ENCODE measurements at places on chromosomes 11 and 22.

GRCh38 chr11:121418625-121419114 is 33.4 kb upstream of the SORL1 start:
- DNase-seq = no peak

- DNase-seq = no peak
These were observed 15.8 kb upstream of the OMP start for GRCh38 chr11:77086521-77087472.

DNA sequence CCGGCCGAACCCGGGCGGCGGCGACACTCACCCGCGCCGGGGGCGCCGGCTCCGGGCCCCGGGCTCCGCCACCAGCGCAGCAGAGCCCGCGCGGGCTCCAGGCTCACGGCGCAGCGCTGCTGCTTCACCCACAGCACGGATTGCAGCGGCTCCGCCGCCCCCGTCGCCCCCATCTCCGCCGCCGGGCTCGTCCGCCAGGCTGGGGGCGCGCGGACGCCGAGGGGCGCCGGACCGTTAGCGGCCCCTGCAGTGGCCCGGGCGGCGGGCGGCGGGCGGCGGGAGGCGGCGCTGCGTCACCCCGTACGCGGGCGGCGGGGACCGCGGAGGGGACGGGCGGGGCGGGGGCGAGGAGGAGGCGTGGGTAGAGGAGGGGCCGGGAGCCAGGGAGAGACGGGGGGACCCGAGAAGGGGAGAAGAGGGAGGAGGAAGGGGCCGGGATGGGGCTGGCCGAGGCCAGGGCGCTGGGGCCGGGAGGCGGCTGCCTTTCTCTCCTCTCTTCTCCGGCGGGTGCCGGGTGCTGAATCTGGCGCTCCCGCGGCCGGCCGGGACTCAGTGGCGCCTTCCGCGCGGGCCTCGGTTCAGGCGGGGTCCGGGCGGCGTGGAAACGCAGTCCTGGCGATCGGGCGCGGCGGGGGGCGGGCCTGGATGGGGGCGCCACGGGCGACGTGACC is at the start of gene CERK:
Gene CERK (minus strand): TSS at position 277 of the 671 bp plus-strand sequence. CDS start 104 bp downstream, at position 173.
- no peak for DNase-seq

DNA sequence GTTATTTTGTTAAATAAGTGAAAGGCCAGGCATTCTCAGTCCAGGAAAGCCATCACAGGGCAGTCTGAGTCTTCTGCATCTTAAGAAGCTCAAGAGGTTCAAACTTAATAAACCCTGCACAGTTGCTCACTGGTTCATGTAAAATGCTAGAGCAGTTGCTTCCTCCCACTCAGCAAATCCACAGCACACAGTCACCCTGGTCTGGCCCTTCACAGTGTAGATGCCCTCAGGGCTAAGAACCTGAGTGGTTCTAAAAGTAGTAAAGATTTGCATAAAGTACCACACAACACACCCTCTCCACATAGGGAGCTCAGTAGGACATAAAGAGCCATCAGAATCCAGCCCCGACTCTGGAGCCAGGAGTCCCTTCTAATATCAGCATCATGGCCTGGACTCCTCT is 58.7 kb downstream of the ZNF280B start:
- DNase-seq = no peak

DNA sequence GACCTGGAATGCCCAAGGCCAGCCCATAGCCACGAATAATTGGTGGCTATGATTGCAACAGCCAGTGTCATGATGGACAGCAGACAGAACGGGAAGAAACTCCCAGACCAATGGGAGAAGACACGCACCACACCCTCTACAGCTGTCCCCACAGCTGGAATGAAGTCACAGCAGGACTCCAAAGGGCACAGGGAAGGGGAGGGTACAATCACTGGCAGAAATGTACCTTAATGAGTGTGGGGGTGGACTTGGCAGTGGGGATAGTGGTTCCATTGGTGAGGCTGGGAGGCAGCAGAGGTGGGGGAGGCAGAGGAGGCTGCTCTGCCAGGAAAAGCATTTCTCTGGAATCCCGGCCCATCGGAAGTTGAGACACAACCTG is 52.9 kb downstream of the SGSM3 start:
- DNase-seq = no peak

DNA sequence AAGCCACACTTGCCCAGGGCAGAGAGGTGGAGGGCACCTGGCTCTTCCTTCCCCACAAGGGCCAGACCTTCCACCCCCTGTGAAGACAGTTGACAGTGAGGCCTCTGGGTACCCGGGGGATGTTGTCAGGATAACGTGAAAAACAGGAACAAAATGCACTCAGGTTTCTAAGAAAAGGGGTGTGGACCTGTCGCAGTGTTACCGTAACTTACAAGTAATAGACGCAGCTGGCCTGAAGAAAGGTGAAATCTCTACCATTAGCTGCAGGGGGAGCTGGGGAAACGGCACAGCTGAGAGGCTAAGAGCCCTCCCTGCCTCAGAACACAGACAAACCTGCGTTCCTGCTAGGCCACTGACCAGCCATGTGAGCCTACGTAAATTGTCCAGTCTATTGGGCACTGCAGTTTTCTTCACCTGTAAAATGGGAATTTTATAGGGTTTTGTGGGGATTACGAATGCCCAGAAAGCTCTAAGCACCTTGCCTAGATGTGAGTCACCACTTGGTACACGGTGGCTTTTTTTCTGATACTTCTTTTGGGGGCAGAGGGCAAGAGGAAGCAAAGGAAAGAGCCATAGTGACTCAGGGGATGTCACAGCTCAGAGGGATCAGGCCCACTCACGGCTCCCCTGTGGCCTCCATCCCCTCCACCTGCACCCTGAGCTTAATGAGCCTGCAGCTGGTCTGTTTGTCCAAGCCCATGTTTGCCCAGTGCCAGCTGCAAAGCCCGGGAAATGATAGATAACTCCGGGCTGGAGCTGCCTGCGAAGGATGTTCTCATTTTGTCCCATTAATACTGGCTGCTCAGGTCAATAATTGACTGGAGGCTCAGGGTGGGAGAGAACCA is 18.4 kb upstream of the CABP7 start:
- no peak for DNase-seq

- DNase-seq = no peak
These were observed 33.1 kb downstream of the TSPAN18 start for GRCh38 chr11:44759743-44760476.

DNA sequence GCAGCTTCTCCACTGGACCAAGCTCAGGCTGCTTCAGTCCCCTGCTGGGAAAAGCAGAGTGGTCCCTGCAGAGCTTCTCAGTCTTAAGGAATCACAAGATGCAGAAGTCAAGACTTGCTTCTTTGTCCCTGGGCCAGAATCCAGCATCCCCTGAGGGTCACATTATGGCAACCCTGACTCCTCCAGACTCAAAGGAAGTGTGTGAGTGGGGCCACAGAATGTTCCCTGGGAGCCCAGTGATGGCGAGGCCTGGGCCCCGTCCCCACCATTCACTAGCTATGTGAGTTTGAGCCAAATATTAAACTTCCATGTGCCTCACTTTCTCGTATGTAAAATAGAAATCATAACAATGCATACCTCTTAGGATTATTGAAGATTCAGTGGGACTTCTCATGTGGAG is 122.2 kb upstream of the NCAM1 start:
- DNase-seq = no peak

DNA sequence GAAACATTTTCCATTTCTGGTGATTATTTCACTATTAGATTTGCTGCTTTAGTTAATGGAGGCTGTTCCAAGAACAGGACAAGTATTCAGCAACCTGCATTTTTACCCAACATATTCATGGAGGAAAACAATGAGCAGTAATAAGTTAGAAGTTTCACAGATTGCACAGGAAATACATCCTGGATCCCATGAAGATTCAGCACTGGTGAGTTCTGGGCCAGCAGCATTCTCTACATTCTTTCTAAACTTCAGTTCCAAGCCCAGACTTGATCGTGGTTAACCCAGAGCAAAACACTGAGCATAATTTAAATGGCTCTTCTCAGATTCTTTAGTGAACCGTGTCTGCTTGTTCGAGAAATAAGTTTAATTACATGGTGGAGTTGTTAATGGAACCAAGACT is 3.8 kb downstream of the FJX1 start:
- DNase-seq = no peak

DNA sequence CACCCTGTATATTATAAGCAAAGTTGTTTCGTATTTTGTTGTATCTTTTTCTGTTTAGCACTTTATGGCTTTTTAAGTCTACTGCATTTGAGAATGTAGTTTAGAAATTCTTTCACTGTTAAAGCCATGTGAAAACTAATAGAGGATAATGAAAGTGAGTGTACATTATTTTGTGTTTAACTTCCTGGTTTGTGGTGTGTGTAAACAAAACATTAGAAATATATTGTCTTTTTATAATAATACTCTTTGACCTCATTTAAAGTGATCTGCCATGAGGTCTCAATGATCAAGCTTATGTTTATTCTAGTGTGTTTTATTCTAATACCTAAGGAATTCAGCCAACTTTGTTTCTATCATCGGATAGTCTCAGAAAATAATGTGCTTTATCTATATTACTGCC is 27.4 kb upstream of the TMEM45B start:
- DNase-seq = no peak

DNA sequence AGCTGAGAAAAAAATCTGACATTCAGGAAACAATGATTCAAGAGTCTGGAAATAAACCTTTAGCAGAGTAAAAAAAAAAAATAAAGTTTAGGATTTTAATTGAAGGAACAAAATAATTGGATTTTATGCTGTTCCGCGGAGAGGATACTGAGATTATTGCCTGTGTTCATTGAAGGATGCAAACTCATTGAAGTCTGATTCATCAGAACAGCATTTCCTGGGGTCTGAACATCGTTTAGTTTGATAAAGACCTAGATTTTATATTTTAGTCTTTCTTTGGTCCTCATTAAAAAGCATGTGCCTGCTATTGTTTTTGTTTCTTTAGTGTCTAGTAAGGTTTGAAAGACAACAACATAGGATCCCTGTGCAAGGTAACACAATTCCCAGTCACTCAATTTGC is 4.5 kb downstream of the TLCD5 start:
- DNase-seq = no peak

DNA sequence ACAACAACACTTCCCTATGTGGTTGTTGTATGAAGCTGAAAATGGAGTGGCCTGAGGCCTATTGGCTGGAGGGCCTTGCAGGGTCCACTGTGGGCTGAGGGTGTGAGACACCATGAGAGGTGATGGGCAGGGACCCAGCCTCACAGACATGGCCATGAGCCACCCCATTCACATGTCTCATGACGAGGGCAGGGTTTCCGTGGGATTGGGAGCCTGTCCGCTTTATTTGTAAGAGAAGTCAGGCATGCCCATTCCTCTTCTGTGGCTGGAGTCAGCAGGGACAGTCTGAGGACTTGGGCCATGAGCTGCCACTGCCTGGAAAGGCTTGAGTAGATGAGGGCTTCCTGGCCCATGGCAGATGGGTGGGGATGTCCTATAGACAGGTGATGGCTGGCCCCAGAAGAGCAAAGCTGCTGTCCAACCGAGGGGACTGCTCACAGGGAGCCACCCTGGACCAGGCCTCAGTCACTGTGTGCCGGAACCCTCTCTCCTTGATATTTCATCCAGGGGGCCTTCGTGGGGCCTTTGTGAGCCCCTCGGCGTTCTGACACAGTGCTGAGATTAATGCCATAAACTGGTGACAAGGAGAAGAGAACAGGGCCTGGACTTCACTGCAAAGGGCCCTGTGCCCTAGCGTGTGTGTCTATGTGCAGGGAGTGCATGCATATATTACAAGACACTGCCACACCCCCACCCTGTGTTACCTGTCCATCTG is 971.9 kb downstream of the BRD1 start:
- no peak for DNase-seq

DNA sequence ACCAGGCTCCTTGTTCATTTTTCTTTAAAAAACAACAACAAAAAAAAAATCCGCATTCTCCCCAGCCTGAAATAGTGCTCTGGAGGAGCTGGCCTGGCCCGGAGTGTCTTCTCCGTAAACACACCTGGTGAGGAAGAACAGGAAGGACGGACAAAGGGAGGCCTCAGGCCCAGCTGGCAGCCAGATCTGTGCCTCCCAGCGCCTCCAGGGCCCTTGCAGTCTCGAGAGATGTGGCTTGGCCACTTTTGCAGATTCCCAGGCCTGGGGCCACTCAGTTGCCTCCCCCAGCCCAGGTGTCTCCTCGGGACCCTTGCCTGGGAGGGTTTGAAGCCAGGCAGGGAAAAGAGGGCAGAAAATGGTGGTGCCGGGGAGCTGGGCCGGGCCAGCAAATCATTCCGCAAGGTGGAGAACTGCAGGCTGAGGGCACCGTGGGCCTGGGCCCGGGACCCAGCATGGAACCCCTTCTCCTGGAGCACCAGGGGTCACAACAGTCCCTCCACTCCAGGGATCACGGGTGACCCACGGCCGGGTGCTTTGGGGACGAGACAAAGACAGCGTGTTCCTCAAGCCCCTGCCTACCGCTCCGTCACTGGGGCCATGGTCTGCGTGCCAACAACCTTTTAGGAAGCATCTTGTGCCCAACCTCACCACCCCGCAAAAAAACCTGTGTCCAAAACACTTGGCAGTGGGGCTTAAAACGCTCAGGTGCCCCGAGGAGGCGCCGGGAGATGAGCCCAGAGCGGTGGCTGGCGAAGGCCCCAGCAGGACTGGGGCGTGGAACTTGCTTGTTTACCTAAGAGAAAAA is 67.1 kb upstream of the WNT7B start:
- DNase-seq = no peak

DNA sequence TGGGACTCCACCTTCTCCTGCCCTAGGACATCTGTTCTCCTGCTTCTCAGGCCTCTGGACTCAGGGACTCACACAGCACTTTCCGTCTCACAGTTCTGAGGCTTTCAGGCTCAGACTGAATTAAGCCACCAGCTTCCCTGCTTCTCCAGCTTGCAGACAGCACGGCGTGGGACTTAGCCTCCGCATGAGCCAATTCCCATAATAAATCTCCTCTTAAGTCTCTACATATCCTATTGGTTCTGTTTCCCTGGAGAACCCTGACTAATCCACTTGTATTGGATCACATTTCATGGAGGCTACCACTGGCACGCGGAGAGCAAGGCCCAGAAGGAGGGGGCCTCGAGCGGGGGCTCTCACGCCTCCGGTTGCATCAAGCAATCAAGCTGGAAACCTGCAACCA is 1313.6 kb downstream of the TBC1D22A start:
- DNase-seq = no peak

DNA sequence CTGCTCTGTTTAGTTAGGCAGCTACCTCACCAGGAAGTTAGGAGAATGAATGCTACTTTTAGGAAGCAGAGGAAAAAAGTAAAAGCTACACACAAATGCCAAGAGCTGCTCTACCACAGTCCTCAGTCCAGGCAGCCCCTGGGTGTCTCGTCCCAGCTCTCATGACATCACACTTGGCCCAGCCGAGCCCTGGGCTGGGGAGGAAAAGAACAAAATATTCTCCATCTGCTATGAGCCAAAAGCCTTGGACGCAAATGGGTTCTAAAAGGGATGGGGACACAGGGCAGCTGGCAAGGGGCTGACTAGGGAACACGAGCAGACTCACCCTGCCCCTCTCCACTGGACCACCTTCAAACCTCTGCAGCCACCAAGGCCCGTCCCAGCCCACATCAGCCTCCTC is 26.1 kb downstream of the TMEM184B start:
- DNase-seq = no peak

GRCh38 chr22:43200031-43200430 is 13.1 kb upstream of the TTLL12 start:
- no peak for DNase-seq
